ENCODE measurements at places on chromosomes 7 and 10.

DNA sequence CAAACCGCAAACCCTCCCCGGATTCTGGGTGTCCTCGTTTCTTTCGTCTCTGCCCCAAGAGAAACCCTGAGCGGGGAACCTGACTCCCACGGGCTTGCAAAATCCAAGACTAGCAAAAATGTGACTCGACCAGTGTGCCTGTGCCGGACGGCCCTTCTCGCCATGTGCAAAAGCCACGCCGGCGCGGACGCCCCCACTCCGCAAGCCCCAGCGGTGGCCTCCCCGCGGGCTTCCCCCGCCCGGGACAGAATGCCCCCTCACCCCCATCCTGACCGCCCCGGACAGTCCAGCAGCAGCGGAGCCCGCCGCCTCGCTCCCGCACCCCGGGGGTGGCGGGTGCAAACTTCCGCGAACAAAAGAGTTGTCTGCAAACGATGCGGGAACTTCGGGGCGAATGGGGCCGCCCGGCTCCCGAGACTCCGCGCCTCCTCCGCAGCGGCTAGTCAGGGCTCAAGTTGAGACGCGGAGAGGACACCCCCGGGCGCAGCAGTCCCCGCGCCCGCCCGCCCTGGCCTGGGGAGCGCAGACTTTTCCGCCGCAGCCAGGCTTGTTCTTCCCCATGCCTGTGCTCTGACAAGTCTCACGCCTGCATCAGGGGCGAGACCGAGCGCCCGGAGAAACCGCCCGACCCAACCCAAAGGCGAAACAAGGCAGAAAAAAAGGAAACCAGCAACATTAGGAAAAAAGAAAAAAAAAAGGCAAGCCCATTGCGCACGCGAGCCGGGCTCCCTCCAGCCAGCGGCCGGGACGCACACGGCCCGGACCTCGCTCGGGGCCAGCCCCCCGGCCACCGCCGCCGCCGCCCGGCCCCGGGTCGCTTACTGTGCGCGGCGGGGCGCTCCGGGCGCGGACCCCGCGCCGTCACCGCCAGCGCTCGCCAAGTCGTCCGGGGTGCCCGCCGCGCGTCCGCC, 732 bp downstream of the FAM53B start:
- DNase-seq = no peak

DNA sequence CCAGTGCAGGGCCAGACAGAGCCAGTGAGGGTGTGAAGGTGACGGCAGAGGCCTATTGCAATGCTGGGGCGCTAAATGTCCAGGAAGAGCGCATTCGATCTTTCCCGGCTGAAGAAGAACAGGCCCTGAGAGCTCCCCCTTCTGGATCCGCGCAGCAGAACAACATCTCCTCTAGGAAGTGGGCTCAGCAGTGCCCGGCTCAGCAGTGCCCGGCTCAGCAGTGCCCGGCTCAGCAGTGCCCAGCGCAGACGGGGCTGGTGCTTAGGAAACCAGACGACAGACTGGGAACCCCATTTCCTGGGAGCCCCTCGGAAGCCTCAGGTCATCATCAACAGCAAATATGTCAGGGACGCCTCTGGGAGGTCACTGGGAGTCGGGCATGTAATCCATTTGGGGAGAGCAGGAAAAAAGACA, 4.7 kb upstream of the NOS3 start:
- no peak for DNase-seq

- DNase-seq = no peak
These were observed 321.8 kb downstream of the ZNF248 start for GRCh38 chr10:37535459-37536246.

- no peak for DNase-seq
These were observed 284.9 kb downstream of the FGFR2 start for GRCh38 chr10:121313119-121313875.

- no peak for DNase-seq
These were observed 28.0 kb downstream of the SNX10 start for GRCh38 chr7:26319636-26320035.

DNA sequence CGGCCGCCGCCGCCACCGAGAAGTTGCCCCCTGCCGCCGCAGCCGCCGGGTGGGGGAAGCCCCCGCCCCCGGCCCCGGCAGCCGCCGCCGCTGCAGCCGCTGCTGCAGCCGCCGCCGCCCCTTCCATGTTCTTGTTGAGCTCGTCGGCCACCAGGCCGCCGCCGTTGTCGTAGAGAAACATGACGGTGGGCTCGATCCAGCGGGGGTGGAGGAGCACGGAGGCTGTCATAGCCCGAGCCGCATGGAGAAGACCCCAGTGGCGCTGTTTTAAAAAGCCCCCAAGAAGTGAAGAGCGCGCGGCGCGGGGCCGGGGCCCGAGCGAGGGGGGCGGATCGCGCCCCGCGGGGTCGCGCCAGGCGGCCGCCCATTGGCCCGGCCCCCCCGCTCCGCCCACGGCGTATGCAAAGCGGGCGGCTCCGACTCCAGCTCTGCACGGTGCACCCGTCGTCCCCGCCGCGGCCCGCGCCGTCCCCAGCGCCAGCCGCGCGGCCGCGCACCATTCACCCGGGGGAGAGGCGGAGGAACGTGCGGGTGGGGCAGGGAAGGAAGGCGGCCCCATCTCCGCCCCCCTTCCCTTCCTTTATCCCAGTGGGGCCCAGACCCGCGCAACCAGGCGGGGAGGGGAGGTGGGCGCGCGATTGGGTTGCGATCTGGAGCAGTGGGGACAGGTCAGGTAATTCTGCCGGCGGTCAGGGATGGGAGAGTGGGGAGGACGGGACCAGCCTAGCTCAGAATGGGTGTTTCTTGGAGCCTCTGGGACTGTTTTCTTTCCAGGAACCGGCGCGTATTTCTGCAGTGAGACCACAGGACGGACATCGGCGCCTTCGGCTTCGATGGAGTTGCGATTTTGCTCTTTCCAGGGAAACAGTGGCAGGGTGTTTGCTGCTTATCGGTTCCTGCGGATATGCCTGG, at the start of gene HOXA13:
Gene HOXA13 (minus strand): TSS at position 243 of the 912 bp plus-strand sequence. CDS start 14 bp downstream, at position 229.
- DNase-seq = no peak

DNA sequence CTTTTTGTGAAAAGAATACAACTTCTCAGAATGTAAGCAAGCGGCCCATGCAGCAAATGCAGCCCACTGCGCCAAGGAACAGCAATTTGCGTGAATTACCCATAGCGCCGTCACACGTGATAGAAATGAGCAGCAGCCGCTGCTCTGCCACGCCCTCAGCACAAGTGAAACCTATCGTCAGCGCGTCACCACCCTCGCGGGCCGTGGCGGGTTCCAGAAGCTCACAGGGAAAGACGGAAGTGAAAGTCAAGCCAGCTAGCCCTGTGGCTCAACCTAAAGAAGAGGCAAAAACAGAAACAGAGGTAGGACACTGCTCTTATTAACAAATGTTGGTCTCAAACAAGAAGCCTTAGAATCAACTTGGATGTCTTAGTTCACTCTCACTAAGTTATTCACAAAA, 70.5 kb downstream of the SHH start:
- DNase-seq = no peak

GRCh38 chr7:22216309-22216708, 140.6 kb downstream of the RAPGEF5 start:
- no peak for DNase-seq

GRCh38 chr10:75632805-75633462, 201.5 kb downstream of the LRMDA start:
- DNase-seq = no peak

DNA sequence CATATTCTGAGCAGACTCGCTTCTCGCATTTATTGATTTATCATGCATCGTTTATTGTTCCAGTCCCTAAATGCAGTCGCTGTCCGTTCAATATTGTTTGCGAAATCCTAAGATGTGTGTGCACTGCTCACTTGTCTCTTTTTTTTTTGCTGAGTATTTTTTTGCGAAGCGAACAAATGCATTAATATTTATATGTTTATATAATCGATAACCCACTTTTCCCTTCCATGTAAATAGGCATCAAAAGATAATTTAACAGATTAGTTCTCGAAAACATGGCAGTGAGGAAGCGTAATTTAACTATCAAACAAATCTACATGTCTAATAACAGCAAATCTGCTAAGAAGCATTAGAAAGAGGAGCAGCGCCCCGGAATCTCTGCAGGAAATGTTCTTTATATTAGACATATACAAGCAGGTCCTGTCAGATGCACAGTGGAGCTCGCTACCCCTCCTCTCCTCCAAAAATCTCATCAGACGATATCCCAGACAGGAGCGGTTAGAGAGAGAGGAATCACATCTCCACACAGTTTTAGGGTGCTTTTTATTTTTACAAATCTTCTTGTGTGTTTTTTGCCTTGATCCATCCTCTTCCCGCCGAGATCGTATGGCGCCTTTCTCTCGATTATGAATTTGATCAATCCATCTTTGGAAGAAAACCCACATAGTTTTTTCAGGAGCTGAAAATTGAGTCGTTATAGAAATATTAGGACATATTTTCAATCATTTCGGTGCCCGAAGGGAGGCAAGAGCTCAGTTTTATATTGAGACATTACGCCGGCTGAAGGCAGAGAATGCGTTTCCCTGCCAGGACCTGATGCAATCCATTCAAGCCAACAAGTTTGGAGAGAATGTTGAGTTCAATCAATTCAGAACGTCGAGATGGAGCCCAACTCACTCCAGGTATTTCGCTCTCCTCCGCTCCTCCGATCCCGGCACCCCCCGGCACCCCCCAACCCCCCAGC, at the start of gene ARID5B:
Gene ARID5B (plus strand): TSS at position 871 of the 964 bp plus-strand sequence. CDS start 11 bp downstream, at position 882.
- DNase-seq = peak; percentile 36

GRCh38 chr7:129108581-129108980, 35.9 kb upstream of the TSPAN33 start:
- no peak for DNase-seq

DNA sequence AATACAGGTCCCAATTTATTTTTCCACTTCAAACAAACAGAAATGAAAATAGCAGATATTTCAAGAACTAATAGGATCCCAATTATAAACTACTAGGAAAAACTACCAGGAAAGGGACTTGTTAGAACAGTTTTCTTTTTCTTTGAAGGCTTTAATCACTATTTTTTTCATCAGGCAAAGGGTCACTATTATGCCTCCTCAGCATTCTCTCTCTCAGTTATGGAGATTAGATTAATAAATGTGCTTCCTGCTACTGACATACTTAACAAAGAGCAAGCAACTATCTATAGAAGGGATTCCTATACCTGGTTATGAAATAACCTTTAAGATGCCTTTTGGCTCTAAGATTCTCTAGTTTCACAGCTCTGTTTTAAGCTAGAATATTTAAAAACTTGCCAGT, 71.0 kb upstream of the OGDHL start:
- no peak for DNase-seq

DNA sequence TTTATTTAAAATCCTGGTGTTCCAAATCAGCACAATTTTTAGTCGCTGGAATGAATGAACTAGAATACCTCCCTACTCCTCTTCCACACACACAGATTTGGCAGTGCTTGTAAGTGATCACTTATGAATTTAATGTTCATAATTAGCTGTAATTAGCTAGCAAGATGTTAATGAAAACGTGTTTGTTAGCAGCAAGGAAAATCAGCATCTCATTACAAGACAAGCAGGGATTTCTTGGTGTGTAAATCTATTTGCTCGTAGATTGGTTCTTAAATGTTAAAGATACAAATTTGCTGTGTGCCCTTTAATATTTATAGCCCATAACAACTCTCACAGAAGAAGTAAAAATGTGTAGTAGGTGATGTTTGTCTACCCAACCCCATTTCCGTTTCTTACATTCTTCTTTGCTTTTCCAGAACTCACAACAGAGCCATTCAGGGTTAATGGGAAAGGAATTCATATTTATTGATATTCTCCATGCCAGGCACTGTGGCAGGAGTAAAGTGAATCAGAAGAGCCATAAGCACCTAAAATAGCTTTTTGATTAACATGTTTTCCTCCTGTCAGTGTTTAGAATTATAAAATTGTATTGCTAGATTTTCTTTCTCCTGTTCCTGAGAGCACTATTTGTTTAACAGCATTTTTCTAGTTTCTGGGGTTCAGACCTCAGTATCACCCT, 49.6 kb downstream of the SEMA3C start:
- DNase-seq = no peak

GRCh38 chr10:43354330-43354635, 17.2 kb upstream of the FXYD4 start:
- no peak for DNase-seq

- no peak for DNase-seq
These were observed 19.4 kb downstream of the RNF32 start for GRCh38 chr7:156659961-156660360.

GRCh38 chr7:158255156-158255555, 332.5 kb downstream of the PTPRN2 start:
- DNase-seq = peak; percentile 19

GRCh38 chr7:101170617-101171441, 5.5 kb upstream of the VGF start:
- DNase-seq = no peak

DNA sequence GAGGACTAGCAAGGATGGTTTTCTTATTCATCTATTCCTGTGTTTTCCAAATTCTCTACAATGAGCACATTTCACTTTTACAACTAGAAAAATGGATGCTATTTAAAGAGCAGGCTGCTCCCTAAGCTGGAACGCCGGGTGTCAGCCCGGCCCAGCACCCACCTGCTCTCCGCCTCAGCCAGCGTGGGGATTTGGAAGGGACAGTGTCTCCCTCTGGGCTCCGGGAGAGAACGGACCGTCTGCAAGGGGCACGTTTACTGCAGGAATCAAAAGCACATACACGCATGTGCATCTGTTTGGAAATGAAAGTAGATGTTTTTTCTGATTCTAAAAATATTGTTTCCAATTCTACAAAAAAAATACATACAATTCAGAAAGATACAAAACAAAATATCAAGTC, 2.3 kb upstream of the JAKMIP3 start:
- no peak for DNase-seq
